ENCODE measurements at places on chromosomes 2 and 18.

- DNase-seq = no peak
Observed at GRCh38 chr2:151193576-151193975, 68.1 kb downstream of the RBM43 start.

GRCh38 chr2:67616749-67617148 is 219.6 kb downstream of the ETAA1 start:
- DNase-seq = no peak

- no peak for DNase-seq
Observed at GRCh38 chr2:74617122-74617521, 31.0 kb downstream of the M1AP start.

DNA sequence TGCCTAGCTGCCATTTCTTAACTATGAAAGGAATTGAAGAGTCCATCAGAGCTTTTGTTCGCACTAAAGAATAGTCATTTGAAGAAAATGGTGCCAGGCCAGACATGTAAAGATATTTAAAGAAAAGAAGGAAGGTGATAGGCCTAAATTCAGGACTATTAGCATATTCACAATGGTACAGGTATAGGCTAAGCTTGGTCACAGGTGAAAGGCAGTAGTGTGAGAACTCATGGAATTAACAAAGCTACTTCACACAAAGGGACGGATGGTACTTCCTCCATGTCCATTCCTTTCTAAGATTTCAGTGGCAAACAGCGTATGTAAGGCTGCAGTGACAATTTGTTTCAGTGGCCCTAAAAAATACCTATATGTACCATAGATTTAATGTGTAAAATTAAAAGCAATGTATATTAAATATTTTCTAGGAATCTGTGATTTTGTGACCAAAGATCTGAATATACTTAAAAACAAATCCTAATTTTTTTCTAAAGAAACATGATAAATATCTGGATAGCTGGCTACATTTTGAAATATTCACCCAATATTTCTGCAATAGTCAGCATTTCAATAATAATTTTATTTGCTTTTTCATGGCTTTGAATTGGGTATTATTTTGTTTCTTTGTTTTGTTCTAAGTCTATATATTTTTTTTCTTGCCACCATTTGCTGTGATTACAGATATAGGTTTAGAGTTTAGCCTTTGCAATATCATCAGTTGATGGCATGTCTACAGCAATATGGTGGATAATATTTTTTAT is 116.1 kb downstream of the CAMKMT start:
- no peak for DNase-seq

DNA sequence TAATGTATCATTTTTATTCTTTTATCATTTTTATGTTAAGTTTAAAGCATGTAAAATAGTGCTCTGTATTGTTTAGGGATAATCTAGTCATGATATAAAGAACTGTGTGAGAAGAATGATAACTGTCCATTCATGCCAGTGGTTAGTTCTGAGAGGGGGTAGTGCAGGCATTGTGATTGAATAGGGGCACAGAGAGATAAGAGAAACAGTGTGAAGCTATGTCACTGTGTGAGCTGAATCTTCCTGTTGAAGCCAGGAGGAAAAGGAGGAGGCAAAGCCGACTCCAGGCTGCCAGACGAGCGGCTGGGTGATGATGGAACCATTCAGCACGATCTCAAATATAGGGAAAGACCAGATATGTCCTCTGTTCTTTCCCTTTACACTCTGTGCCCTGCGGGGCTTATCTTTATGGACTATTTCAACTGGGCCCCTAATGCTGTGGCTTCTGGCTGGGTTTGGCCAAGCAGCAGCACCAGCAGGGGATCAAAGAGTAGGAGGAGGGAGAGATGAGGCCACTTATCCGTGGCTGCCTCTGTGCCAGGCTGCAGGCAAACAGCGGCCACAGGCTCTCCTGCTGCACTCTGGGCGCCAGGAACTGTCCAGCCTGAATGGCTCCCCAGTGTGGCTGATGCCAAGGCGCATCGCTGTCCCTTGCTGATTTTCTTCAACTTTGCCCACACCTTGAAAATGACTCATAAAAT is 128.0 kb downstream of the SPP2 start:
- no peak for DNase-seq

DNA sequence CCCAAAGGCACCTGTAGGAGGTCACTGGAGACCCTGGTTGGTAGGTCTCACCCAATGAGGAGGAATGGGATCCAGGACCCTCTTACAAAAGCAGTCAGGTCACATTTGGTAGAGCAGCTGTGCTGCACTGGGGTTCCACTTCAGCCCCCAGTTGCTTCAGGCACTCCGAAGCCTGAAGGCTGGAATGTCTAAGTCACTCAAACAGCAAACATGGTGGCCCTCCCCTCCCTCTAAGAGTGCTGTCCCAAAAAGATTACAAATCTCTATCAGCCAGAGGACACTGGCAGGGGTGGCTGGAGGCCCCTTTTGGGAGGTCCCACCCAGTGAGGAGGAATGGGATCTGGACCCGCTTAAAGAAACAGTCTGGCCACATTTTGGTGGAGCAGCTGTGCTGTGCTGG is 17.7 kb downstream of the MSTN start:
- no peak for DNase-seq

- no peak for DNase-seq
Observed at GRCh38 chr18:65568866-65569265, 181.9 kb upstream of the CDH7 start.

- no peak for DNase-seq
Observed at GRCh38 chr18:55897091-55897689, 309.2 kb upstream of the TCF4 start.

DNA sequence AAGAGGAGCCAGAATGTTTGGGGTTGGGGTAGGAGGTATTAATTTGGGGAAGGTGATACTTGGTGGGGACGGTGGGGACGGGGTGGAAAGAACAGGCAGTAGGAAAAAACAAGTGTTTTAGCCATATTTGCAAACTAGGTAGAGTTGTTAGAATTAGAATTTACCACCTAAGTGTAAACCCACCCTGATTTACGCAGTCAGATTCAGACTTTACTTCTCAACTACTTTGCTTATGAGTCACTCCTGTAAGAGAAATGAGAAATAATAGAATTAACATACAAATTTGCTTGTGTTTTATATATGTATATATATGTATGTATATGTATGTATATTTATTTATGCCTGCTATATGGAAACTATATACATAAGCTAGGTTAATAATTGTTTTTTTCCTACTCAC is 1168.2 kb upstream of the ZEB2 start:
- no peak for DNase-seq

DNA sequence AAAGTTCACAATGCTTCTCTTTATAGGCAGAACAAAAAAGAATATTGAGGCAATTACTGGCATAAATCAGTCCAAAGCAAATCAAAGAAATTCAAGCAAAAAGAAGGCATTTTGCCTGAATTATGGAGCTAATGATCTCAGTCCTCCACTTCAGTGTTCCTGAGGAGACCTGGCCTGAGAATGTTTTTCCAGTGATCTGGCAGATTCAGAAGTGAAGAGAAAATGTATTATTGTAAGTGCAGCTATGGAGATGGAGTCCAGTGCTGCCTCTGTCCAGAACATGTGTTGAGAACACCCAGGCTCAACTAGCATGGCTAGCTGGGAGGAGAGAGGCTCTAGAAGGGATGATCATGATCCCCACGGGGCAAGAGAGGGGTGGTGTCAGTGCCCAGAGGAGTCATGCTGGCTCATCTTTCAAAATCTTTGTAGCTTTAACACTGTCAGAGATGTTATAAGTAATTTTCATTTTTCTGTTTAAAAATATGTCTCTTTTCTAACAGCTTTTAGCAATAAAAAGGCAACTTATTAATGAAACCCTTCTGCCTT is 367.0 kb upstream of the RAB12 start:
- DNase-seq = no peak

- DNase-seq = no peak
Observed at GRCh38 chr2:120866483-120867140, 130.9 kb downstream of the GLI2 start.
